ENCODE measurements at places on chromosomes 5 and 9. TPM values are rescaled to one million over a fixed set of nuclear protein-coding genes. Genes with fewer than 3 reads are reported as not detected.
A peak's percentile ranks its signal among the peaks of the same experiment; 100 is the strongest.

GRCh38 chr9:78542491-78543181, 245.7 kb downstream of the PSAT1 start:
- H3K4me3 ChIP-seq, result no peak overlapping the region
- no peak for DNase-seq
- no peaks in the 10 kb centered on the region for H3K27me3 ChIP-seq
- peaks cover 12% of the 10 kb centered on the region for H3K4me1 ChIP-seq
- no peak overlapping the region for H3K27ac ChIP-seq

- peak overlapping the region; percentile 37 for H3K27ac ChIP-seq
- DNase-seq, result peak; percentile 70
- H3K27me3 ChIP-seq, result no peaks in the 10 kb centered on the region
- no peaks in the 10 kb centered on the region for H3K4me1 ChIP-seq
- H3K4me3 ChIP-seq, result no peak overlapping the region
Measured at GRCh38 chr5:68554571-68555279, 339.2 kb downstream of the PIK3R1 start.

NR5A1 gene
- not detected for total RNA-seq

NELFB gene
- 20.6 TPM for total RNA-seq

All from right lobe of liver (tissue), 6 donors.